H9 (cell line): ENCODE measurements at places on chromosomes 2 and 18. TPM values are rescaled to one million over a fixed set of nuclear protein-coding genes. Genes with fewer than 3 reads are reported as not detected.

The TMEM185B gene
- total RNA-seq = 28.4 and 29.0 TPM in 2 replicates

The MSTN gene
- not detected in 2 replicates for total RNA-seq

The DSC2 gene
- total RNA-seq = 24.9 and 26.1 TPM in 2 replicates

The KCNG2 gene
- 0.15 TPM in 1 of 2 replicates, not detected in the other for total RNA-seq

The SSB gene
- 248 and 257 TPM in 2 replicates for total RNA-seq

The DSC3 gene
- 0.35 and 0.61 TPM in 2 replicates for total RNA-seq

The KCNJ3 gene
- 0.11 TPM in 1 of 2 replicates, not detected in the other for total RNA-seq

The MARCHF4 gene
- 0.26 and 0.33 TPM in 2 replicates for total RNA-seq

The C2orf78 gene
- 0.07 and 0.09 TPM in 2 replicates for total RNA-seq

The RNF144A gene
- total RNA-seq = 9.8 and 10.6 TPM in 2 replicates

The ZSWIM2 gene
- total RNA-seq = not detected in 2 replicates

The ACVR1C gene
- total RNA-seq = 0.81 and 1.0 TPM in 2 replicates

The NCKAP5 gene
- 0.26 and 0.55 TPM in 2 replicates for total RNA-seq

The IL36A gene
- not detected in 2 replicates for total RNA-seq

The SOX11 gene
- 42.8 and 43.8 TPM in 2 replicates for total RNA-seq

The SPEG gene
- total RNA-seq = 23.7 and 25.2 TPM in 2 replicates

The GALNT3 gene
- 17.3 and 18.5 TPM in 2 replicates for total RNA-seq

The PHOSPHO2 gene
- total RNA-seq = 7.2 and 7.6 TPM in 2 replicates

The GCG gene
- not detected in 2 replicates for total RNA-seq

The SLC11A1 gene
- total RNA-seq = 0.04 and 0.11 TPM in 2 replicates

The CYBRD1 gene
- 3.6 and 5.4 TPM in 2 replicates for total RNA-seq

The CRYGC gene
- total RNA-seq = not detected in 2 replicates

The ZNF512 gene
- total RNA-seq = 35.6 and 38.2 TPM in 2 replicates

The COBLL1 gene
- total RNA-seq = 5.6 and 5.9 TPM in 2 replicates

The RGPD3 gene
- 0.15 and 0.22 TPM in 2 replicates for total RNA-seq

The CNDP2 gene
- 212 and 214 TPM in 2 replicates for total RNA-seq
